ENCODE measurements at places on chromosomes 3 and 15.

- DNase-seq, result peak; percentile 91
Measured at GRCh38 chr15:98428253-98428989, 219.9 kb upstream of the IGF1R start.

DNA sequence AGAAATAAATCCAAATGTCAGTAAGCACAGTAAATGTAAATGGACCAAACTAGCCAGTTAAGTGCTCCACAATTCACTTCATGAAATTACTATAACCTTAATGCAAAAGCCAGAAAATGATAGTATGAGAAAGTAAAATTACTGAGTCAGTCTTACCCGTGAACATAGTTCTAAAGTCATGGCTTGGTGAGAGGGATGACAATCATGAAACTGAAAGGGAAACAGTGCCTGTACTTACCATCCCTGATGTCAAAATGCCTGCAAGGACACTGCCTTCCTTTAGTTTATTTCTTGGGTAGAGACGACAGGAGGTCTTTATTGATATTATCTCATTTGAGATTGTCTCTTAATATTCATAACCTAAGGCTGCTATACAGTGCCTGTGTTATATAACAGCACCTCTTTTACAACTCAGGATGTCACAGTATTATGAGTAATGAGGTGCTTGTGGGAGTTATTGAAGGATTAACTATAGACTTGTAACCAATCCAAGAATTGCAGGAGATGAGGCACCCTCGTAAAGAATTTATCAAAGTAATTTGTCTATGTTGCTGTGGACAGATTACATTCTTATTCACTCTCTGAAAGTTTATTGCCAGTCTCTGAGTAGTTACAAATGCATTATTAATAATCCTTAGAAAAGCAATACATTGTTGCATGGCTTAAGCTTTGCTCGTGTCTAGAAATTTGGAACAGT lies 142.9 kb upstream of the BFSP2 start:
- DNase-seq, result no peak

DNA sequence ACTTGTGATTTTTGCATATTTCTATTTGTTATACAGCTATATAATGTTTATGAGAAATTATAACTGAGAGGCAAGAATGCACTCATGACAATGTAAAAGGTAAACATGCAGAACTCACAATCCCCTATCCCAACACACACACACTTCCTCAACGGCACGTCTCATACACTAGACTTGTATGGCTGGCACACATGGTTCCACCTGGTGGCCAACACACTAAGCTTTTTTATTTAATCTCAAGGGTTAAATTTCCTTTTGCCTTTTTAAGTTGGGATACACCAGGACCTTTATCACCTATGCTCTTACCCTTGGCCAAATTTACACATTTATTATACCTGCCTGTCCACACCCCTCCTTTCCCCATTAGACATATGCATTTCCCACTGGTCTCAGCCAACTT lies 88.6 kb upstream of the PSMD6 start:
- DNase-seq, result no peak

DNA sequence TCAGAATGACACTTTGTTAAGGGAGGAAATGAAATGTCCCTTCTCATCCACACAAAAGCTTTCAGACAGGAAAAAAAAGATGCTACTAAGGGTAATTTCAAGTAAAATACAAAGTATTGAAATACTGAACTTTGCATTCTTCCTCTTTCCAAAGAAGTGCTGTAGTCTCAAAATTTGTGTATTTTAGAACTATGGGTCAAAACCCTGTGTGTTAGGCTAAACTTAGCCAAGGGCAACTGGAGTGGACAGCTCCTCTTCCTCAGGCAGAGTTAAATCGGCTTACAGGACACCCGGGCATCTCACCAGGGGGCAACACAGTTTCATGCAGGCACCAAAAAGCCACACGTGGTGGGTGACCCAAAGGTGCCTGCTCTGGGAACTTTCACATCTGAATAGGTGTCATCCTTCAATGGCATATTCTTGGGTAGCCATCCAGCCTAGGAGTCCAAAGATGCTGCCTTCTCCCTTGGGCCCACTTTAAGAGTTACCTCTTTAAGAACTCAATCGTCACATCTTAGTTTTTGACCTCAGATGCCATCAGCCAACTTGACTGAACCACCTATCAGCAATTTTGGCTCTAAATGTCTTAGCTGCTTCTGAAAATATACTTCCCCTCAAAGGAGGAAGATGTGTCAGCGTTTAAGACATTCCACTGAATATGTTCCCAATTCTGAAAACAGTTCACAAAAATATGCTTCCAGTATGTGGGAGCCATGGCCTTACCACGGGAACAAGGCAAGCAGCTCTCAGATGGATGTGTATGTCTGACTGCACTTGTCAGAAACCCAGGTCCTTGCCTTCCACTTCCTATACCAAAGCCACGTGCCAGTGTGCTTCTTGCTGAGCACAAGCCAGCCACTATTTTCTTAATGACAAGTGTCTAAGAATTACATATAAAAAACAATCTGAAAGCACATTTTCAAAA lies 32.2 kb upstream of the MUC13 start:
- DNase-seq, result no peak

- no peak for DNase-seq
Measured at GRCh38 chr3:130709671-130710070, 37.0 kb downstream of the PIK3R4 start.

GRCh38 chr3:133469140-133469731 lies 69.4 kb downstream of the BFSP2 start:
- DNase-seq, result no peak

DNA sequence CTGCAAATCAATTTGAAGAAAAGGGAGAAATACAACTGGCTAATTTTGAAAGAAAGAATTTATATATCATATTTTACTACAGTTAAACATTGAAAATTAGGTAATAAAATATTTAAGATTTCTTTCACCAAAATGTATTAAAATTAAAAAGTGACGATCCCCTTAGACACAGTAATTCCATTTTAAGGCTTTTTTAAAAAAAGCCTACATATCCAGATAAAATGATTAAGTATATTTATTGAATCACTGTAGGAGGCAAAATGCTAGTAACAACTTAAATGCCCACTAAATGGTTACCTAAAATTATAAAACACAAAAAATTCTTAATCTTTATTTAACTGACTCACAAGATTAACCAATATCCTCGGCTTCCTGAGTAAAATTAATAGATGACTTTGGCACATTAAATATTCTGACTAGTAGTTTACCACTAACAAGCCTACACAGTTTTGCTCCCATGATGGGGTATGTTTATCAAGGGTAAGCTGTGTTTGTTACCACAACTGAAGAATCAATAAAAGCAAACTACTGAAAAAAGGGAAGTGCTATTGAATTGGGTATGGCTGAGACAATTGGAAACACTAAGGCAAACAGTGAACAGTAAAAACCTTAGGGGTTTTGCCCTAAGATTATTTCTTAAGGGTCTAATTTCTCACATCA lies 28.4 kb downstream of the ANKRD28 start:
- DNase-seq, result no peak

GRCh38 chr3:196968233-196969133 lies at the start of gene PIGZ:
Gene PIGZ, minus strand, starts transcription at chr3:196968833. Its CDS starts 16,802 bp downstream, at chr3:196952031.
- DNase-seq, result peak; percentile 62

GRCh38 chr15:68278595-68279405 lies 1.3 kb downstream of the FEM1B start:
- no peak for DNase-seq

GRCh38 chr15:57444877-57445513 lies 68.7 kb downstream of the CGNL1 start:
- no peak for DNase-seq

DNA sequence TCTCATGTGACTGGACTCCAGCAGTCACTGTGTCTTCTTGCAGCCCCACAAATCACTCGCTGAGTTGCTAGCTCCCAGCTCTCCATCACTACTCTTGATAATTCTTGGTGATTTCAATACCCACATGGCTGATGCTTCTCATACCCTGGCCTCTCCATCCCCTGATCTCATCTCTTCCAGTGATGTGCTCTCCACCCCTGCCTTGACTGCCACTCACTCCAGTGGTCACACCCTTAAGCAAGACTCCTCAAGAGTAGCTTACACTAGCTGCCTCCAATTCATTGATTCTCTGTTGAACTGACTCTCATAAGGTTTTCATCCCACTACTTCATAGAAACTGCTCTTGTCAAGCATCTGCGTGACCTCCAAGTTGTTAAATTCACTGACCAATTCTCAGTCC lies 837 bp downstream of the GRK7 start:
- no peak for DNase-seq

DNA sequence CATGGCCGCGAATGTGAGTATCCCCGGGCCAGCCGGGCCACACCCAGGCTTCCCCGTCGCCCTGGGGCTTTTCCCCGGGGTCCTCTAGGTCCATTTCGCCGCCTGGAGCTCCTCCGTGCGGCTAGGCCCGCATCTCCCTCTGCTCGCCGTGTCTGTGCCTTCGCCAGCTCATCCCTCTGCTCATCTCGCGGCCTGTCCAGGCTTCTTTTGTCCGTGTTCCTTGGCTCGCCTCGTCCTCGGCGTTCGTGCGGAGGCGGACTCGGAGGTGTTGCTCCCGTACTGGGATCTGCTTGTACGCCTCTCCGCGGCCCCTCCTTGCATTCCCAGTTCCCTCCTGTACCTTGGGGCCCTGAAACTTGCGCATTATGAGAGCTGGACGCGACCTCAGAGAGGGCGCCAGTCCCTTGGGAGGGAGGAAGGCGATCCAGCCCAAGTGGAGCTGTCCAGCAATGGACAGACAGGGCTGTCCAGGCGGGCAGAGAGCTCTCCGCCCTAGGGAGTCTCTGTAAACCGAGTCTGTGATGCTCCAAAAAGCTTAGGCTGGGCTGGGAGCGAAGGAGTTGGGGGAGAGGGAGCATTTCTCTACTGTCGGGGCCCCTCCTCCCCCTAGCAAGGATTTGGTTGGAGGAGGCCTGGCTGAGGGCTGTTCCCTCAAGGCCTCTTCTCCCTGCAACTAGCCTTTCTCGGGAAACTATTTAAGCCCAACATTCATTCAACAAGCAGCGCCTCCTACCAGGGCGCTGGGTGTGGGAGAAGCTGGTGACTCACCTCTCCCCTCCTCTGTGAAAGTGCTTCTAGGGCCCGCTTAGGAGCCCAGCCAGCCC lies 553 bp downstream of the TMEM43 start:
- peak; percentile 95 for DNase-seq

DNA sequence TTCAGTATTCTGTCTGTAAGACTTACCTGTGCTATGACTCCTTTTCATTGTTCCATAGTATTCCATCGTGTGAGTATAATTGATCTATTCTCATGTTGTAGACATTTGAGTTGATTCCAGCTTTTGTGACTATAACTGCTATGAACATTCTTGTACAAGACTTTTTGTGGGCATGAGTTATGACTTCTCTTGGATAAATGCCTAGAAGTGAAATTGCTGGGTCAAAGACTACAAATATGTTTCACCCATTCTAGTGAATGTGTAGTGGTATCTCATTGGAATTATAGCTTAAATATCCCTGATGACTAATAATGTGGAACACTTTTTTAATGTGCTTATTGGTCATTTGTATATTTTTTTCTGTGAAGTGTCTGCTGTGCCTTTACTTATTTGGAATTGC lies 27.6 kb upstream of the NPHP3 start:
- DNase-seq, result no peak

DNA sequence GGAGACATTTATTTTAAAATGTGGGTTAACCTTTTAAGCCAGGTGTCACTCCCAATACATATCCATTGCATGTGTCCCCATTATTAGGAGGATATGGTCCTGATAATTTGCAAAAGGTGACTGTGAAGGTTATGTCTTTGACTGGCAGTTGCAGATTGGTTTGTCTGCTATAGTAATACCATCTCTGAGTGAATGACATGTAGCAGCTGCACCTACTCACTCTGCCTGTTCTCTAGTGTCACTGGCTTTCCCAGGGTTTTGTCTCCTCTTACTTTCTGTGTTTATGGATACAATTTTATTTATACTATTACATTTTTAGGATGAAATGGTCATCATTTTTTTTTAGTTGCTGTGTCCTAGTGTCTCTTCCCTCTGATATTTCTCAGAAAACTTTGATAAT lies 393.2 kb downstream of the C3orf38 start:
- DNase-seq, result no peak

DNA sequence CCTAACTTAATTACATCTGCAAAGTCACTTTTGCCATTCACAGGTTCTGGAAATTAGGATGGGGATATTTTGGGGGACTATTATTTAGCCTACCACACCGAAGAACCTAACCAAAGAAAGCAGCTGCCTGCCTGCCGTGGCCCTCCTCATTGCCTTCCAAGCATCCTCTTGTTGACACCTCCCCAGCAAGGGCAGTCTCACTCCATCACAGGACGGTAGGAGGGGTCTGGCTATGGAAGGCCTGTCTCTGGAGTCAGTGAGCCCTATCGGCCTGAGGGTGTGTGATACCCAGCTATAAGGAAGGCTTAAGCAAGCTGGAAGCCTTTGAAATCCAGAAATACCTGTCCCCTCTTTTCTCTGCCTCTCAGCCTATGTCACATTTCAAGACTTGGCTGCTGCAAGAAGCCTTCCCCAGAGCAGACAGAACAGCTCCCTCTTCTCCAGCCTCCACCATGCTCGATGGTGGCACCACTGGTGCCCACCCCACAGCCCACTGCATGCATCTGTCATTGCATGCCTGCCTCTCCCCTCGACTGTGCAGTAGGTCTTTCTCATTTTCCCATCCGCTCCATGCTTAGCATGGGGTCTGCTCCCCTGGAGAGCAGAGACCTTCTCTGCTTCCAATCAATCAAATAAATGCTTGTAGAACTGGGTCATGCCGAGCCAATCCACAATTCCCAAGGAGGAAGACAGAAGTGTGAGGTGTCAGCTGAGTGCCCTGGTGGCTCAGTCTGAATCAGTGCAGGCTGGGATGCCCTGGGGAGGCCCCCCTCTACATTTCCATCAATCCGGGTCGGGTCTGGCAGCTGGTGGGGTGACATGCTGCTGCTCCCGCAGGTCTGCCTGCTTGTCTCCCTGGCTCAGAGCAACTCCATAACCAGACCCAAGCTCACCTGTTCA lies 23.9 kb upstream of the LOXL1 start:
- DNase-seq, result no peak

DNA sequence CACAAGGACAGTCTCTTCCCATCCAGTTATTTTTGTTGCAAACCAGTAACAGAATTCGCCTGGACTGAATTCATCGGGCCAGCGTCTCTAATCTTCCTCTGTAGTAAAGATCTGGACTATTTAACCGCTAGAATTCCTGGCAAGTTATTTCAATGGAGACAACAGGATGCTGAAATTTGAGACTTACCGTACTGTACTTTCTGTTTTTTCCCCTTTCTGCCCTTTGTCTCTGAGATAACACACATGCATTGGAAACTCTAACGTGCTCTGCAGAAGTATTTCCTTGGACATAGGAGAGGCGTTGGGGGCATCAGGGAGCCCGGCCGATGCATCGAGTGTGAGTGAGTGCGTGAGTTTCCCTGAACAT lies 61.5 kb downstream of the ASB7 start:
- DNase-seq, result no peak

- DNase-seq, result no peak
Measured at GRCh38 chr3:52109611-52110301, 44.5 kb downstream of the POC1A start.

Data from right kidney (tissue), 9 donors.